ENCODE measurements at places on chromosomes 7 and 10. TPM values are rescaled to one million over a fixed set of nuclear protein-coding genes. Genes with fewer than 3 reads are reported as not detected.

- no peak for DNase-seq
Measured at GRCh38 chr7:155758348-155758747, 53.9 kb downstream of the SHH start.

DNA sequence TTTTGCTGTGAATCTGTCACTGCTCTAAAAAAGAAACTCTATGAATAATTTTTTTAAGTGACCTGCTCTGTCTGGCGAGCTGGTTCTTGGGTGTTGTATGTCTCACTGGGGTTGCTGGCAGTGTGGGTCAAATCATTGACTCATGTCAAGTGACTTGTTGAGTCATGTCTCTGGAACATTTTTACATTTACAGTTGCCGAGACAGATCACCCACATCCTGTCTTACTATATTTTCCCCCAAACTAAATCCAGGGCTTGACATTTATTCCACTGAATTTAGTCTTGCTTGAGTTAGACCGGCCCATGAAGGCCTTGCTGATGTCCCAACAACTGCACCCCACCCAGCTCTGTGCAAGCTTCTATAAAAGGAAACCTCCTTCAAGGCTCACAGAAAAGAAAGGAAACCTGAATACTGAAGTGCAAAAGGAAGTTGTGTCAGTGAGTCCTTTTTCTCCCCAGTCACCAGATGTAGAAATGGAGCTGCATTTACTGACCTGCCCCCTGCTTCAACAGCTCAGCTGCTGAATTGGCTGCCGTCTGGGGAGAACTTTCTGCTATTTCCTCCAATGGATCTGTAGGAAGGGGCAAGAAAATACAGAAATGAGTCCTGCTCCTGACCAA is 290.3 kb downstream of the TNS3 start:
- no peak for DNase-seq

CDHR1 gene
- 0.22 TPM for total RNA-seq

JAKMIP3 gene
- 0.08 TPM for total RNA-seq

DNA sequence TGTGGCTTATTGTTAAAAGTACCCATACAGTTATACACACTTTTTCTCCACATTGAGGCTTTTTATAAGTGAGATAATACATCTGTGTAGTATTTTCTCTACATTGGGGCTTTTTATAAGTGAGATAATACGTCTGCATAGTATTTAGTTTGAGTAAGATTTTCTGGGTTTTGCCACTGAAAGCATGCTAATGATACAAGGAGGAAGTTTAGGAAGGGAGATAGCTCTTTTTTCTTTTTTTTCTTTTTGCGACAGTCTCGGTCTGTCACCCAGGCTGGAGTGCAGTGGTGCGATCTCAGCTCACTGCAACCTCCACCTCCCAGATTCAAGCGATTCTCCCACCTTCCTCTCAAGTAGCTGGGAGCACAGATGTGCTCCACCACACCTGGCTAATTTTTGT is 13.3 kb downstream of the FAM107B start:
- no peak for DNase-seq

- no peak for DNase-seq
Measured at GRCh38 chr10:102153093-102153620, 968 bp downstream of the NOLC1 start.

TCAF2 gene
- total RNA-seq: 19.7 TPM

All from activated T-cell treated with anti-CD3 and anti-CD28 coated beads, Interleukin-2, amount 50 U/mL, for 4 hours (primary cell).